ENCODE measurements at places on chromosomes 7 and 10.

GRCh38 chr10:1454428-1454827 lies 282.9 kb downstream of the ADARB2 start:
- no peak for DNase-seq

GRCh38 chr10:50582766-50583762 lies 40.7 kb downstream of the SGMS1 start:
- DNase-seq, result no peak

DNA sequence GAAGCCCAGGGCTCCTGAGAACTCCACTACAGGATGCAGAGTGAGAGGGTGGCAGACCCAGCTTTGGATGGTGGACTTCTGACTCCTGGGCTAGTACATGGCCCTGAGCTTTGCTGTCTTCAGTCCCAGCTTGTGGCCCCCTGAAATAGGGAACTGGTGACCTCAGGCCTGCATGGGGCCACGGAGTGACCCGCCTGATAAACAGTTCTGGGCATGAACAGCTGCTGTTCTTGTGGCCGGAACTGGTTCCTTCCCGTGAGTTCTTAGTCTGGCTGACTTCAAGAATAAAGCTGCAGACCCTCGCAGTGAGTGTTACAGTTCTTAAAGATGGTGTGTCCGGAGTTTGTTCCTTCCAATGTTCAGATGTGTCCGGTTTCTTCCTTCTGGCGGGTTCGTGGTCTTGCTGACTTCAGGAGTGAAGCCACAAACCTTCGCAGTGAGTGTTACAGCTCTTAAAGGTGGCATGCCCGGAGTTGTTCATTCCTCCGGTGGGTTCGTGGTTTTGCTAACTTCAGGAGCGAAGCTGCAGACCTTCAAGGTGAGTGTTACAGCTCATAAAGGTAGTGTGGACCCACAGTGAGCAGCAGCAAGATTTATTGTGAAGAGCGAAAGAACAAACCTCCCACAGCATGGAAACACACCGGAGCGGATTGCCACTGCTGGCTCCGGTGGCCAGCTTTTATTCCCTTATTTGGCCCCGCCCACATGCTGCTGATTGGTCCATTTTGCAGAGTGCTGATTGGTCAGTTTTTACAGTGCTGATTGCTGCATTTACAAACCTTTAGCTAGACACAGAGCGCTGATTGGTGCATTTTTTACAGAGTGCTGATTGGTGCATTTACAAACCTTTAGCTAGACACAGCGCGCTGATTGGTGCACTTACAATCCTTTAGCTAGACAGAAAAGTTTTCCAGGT lies 268.0 kb downstream of the ZEB1 start:
- peak; percentile 58 for DNase-seq

DNA sequence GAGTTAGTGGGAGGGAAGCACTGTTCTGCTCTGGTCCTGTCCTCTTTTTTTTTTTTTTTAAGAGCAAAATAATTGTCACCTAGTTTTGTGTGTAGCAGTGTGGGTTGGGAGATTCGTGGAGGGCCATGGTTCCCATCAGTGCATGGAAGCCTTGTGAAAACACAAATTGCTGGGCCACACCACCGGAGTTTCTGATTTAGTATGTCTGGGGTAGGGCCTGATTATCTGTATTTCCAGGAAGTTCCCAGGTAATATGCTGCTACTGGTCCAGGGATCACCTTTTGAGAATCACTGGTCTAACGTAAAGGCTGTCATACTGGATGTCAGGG lies 191.3 kb downstream of the GATA3 start:
- no peak for DNase-seq

GRCh38 chr7:150406567-150407421 lies 27.7 kb downstream of the ZNF775 start:
- DNase-seq, result no peak

Measured in tibial artery (tissue), 4 donors.